Testis (tissue), 5 donors: ENCODE measurements at places on chromosomes 13 and 19. TPM values are rescaled to one million over a fixed set of nuclear protein-coding genes. Genes with fewer than 3 reads are reported as not detected.

DNA sequence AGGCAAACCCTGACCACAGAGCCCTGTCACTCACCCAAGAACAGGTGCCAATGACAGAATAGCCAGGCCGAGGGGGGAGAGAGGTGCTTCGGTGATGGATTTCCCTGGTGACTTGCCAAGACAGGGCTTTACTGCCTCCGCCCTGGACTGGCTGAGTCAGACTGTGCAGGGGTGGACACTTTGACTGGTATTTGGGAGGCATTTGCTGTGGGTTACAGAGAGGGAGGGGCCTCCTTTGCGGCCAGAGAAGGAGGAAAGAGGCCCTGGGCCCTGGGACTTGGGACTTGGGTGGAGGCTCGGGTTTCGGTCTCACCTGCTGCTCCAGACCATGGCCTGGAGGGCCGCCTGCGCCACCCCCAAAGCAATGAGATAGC, 4.6 kb upstream of the EPS8L1 start:
- DNase-seq, result no peak
- H3K27ac ChIP-seq, result no peak overlapping the region
- H3K4me3 ChIP-seq, result no peak overlapping the region
- peaks cover 2% of the 10 kb centered on the region for H3K4me1 ChIP-seq

DNA sequence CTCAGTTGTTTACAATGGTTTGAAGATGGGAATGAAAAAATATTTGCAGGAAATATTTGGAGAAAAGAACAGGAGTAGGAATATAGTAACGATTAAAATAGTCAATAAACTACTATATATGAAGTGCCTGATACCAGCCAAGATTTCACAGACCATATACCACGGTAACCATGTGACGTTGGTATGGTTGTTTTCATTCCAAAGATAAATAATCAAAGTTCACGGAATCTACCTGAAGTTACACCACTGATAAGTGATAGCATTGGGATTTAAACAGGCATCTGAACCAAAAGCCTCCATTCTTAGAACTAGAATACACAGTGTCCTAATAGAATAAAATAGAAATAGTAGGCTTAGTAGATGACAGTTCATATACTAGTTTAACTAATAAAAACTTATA, 123.5 kb downstream of the RBM26 start:
- H3K4me1 ChIP-seq, result no peaks in the 10 kb centered on the region
- no peaks in the 10 kb centered on the region for H3K36me3 ChIP-seq
- H3K27ac ChIP-seq, result no peak overlapping the region
- H3K27me3 ChIP-seq, result no peaks in the 10 kb centered on the region

- H3K27me3 ChIP-seq, result no peaks in the 10 kb centered on the region
- DNase-seq, result no peak
- H3K4me3 ChIP-seq, result no peak overlapping the region
- no peak overlapping the region for H3K27ac ChIP-seq
- no peaks in the 10 kb centered on the region for H3K36me3 ChIP-seq
Measured at GRCh38 chr13:31835932-31836331, 96.6 kb downstream of the RXFP2 start.

DNA sequence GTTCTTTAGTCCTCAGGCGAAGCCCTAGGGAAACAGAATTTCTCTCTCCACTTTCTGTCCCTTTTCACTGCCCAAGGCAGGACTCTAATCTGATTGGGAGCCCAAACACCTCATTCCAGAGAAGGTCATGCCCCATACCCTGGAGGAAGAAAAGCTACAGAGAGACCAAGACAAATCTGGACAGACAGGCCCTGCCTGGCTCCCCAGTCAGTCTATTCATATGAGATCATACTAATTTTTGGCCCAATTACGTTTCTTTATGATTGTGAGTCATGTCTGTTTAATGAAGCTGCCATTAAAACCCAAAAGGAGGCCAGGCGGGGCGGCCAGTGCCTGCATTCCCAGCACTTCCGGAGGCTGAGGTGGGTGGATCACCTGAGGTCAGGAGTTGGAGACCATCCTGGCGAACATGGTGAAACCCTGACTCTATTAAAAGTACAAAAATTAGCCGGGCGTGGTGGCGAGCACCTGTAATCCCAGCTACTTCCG, 3.3 kb upstream of the AP3D1 start:
- no peaks in the 10 kb centered on the region for H3K36me3 ChIP-seq
- DNase-seq, result no peak
- peaks cover 16% of the 10 kb centered on the region for H3K4me1 ChIP-seq
- no peak overlapping the region for H3K27ac ChIP-seq
- H3K4me3 ChIP-seq, result no peak overlapping the region

DNA sequence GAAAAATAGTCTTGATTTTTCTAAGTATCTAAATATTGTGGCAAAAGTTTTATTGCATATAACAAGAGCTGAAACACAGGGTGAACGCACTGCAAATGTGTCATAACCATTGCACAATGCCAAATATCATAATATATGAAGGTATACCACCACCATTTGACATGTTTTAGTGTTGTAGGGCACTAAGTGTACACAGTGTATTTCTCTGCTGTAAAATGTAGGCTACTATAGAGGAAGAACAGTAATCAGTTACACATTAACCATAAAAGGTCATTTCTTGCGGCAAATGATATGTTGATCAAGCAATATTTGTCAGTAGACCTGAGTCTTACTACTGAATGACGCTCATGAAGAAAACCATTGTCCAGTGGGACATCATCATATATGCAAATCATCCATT, 18.3 kb upstream of the KLF5 start:
- DNase-seq, result no peak
- H3K4me3 ChIP-seq, result no peak overlapping the region
- no peaks in the 10 kb centered on the region for H3K36me3 ChIP-seq
- H3K4me1 ChIP-seq, result no peaks in the 10 kb centered on the region
- H3K27ac ChIP-seq, result no peak overlapping the region
- H3K27me3 ChIP-seq, result no peaks in the 10 kb centered on the region

DNA sequence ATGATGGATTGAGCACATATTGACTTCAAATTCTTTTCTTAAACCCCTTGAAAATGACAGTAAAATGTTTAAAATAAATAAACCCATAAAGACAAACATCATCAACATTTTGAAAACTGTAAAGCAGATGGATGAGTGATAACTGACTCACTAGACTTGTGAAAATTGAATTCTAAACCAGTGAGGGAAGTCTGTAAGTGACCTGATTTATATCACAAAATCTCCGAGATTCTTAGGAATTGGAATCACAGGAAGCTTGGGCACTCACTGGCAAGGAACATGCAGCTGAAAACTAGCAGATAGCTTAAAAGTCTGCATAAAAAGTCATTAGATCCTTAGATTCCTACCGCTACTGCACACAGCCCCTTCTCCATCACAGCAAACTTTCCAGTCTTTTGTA, 51.3 kb upstream of the TSC22D1 start:
- H3K36me3 ChIP-seq, result no peaks in the 10 kb centered on the region
- no peak overlapping the region for H3K27ac ChIP-seq
- no peaks in the 10 kb centered on the region for H3K4me1 ChIP-seq

GRCh38 chr13:40672765-40673397, 6.4 kb upstream of the FOXO1 start:
- H3K27ac ChIP-seq, result no peak overlapping the region
- no peaks in the 10 kb centered on the region for H3K36me3 ChIP-seq
- H3K27me3 ChIP-seq, result no peaks in the 10 kb centered on the region
- H3K4me3 ChIP-seq, result no peak overlapping the region
- H3K4me1 ChIP-seq, result peaks cover 6% of the 10 kb centered on the region
- no peak for DNase-seq

DNA sequence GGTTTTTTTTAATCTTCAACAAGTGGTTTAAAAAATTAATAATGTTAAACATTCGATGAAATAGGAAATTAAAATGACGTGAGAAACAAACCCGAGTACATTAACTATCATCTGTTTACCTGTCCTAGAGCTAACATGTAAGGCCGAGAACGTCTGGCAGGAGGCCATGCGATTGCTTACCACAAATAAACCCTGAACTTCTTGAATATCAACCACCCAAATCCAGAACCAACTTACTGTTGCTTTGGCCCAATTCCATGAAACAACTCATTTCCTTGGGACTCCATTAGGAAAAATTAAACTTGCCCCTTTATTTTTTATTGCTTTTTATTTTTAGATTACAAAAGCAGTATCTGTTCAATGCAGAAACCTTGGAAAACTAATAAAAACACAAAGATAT, 228.9 kb upstream of the IRS2 start:
- no peak for DNase-seq
- H3K4me3 ChIP-seq, result no peak overlapping the region
- no peaks in the 10 kb centered on the region for H3K27me3 ChIP-seq
- H3K4me1 ChIP-seq, result no peaks in the 10 kb centered on the region

DNA sequence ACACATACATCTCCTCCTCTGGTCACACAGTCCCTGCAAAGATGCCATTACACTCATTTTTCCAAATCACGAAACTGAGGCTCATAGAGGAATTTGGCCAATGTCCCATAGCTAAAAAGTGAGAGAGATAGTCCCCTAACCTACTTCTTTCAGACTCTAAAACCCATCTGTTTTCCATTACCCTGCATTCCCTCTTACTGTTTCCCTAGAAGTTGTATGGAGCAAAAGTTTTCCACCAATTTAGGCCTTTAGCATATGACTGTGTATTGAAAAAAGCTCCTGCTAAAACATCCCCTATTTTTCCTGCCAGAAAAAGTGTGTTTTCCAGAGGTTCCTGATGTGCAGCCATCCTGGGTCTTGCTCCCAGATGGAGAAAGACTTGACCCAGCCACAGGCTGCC, 16.3 kb downstream of the SERP2 start:
- peaks cover 32% of the 10 kb centered on the region for H3K4me1 ChIP-seq
- H3K4me3 ChIP-seq, result no peak overlapping the region
- no peaks in the 10 kb centered on the region for H3K27me3 ChIP-seq

DNA sequence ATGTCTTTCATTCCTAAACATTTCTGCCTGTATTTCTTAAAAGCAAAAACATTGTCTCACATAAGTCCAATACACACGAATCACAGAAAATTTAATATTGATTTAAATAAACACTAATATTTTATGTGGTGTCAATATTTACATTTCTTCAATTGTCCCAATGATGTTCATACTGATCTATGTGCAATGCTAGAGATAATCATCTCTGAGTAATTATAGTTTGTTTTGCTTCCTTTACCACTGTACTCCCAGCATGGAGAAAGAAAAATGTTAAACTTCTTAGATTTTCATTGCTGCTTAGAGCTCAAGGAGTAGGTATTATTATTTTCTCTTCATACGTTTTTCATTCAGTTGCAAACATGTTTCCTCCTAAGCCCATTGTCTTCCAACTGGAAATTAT, 434.2 kb upstream of the PRR20A start:
- H3K27ac ChIP-seq, result no peak overlapping the region
- H3K27me3 ChIP-seq, result no peaks in the 10 kb centered on the region
- H3K36me3 ChIP-seq, result no peaks in the 10 kb centered on the region
- no peak overlapping the region for H3K4me3 ChIP-seq
- DNase-seq, result no peak

DNA sequence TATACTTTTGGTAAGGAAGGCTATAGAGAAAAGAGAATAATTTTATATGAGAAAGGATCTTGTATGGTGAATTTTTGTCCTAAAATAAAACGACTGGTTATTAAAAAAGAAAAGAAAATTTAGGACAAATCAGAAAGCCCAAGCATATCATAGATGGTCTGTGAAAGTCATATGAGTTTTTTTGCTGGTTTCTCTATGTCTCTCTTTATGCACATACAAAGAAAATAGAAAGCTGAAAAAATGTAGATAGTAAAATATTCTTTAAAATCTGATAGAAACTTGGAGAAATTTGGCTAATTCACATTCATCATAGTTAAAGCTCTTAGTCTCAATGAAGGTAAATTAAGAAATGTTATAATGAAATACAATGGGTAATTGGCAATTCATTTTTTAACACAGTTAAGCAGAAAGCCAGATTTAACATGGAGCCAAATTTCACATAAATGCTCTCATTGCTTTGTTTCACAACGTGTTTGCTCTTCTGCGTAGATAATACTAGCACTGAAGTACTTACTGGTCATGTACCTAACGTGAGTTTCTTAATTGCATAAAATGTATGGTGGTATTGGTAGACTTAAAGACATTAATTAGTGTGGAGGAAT, 621.5 kb upstream of the ATXN8OS start:
- no peaks in the 10 kb centered on the region for H3K4me1 ChIP-seq
- DNase-seq, result no peak
- H3K27me3 ChIP-seq, result no peaks in the 10 kb centered on the region
- H3K4me3 ChIP-seq, result no peak overlapping the region
- H3K36me3 ChIP-seq, result no peaks in the 10 kb centered on the region

DNA sequence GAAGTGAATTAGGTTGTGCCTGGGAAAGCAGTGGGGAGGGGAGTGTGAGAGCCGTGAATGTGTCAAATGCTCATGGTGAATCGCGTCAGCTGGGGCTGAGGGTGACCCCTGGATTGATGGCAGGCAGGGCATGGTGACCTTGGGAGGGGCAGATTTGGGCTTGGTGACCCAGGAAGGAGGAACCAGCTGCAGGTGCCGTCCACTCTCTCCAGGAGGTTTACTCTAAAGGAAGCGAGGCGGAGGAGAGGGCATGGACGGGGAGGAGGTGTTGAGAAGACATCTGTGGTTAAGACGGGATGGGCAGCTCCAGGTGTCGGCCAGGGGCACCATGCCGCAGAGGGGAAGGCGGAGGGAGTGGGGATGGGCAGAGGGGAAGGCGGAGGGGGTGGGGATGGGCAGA, 28.7 kb downstream of the TMEM255B start:
- H3K4me1 ChIP-seq, result no peaks in the 10 kb centered on the region
- H3K36me3 ChIP-seq, result no peaks in the 10 kb centered on the region
- DNase-seq, result no peak
- H3K4me3 ChIP-seq, result no peak overlapping the region
- H3K27ac ChIP-seq, result no peak overlapping the region

WDR62 gene
- 178 TPM for polyA plus RNA-seq

TSEN34 gene
- polyA plus RNA-seq, result 73.1 TPM

RGL3 gene
- polyA plus RNA-seq, result 5.5 TPM
